ENCODE measurements at places on chromosomes 6 and 20. TPM values are rescaled to one million over a fixed set of nuclear protein-coding genes. Genes with fewer than 3 reads are reported as not detected.

GRIK2 gene
- 15.1 TPM for polyA plus RNA-seq

TRIM31 gene
- polyA plus RNA-seq = not detected

TSPO2 gene
- not detected for polyA plus RNA-seq

PERP gene
- polyA plus RNA-seq = 40.3 TPM

B4GALT5 gene
- polyA plus RNA-seq = 15.8 TPM

ZSCAN9 gene
- 3.0 TPM for polyA plus RNA-seq

FGD2 gene
- polyA plus RNA-seq = not detected

RIPPLY2 gene
- polyA plus RNA-seq = 54.9 TPM

ENPP5 gene
- 295 TPM for polyA plus RNA-seq

GCM1 gene
- polyA plus RNA-seq = 0.48 TPM

SMIM8 gene
- polyA plus RNA-seq = 101 TPM

SLC18B1 gene
- 27.9 TPM for polyA plus RNA-seq

MOXD1 gene
- polyA plus RNA-seq = not detected

ULBP3 gene
- polyA plus RNA-seq = not detected

PRSS35 gene
- not detected for polyA plus RNA-seq

HEBP2 gene
- polyA plus RNA-seq = 43.3 TPM

GNMT gene
- not detected for polyA plus RNA-seq

ZC2HC1B gene
- polyA plus RNA-seq = not detected

WFDC5 gene
- polyA plus RNA-seq = not detected

ABHD16B gene
- not detected for polyA plus RNA-seq

SLC4A11 gene
- polyA plus RNA-seq = 1.2 TPM

FOXF2 gene
- 0.67 TPM for polyA plus RNA-seq

OOEP gene
- not detected for polyA plus RNA-seq

CD83 gene
- polyA plus RNA-seq = 85.1 TPM

GTSF1L gene
- not detected for polyA plus RNA-seq

OR12D3 gene
- not detected for polyA plus RNA-seq

LHFPL5 gene
- not detected for polyA plus RNA-seq

GSTA3 gene
- not detected for polyA plus RNA-seq

MEI4 gene
- polyA plus RNA-seq = 1.1 TPM

CST4 gene
- not detected for polyA plus RNA-seq

ADGB gene
- not detected for polyA plus RNA-seq

DDR1 gene
- polyA plus RNA-seq = 2.1 TPM

PTPRT gene
- 5.5 TPM for polyA plus RNA-seq

NCR2 gene
- polyA plus RNA-seq = not detected

SLC17A2 gene
- not detected for polyA plus RNA-seq

FILIP1 gene
- polyA plus RNA-seq = 2.6 TPM

LAMA2 gene
- polyA plus RNA-seq = 1.2 TPM

IMPG1 gene
- 0.34 TPM for polyA plus RNA-seq

GSTA4 gene
- polyA plus RNA-seq = 151 TPM

BMP2 gene
- polyA plus RNA-seq = 0.79 TPM

MCHR2 gene
- not detected for polyA plus RNA-seq

TUBB2B gene
- 46.3 TPM for polyA plus RNA-seq

EFCAB8 gene
- polyA plus RNA-seq = not detected

WASF1 gene
- polyA plus RNA-seq = 45.5 TPM

FBXL4 gene
- 5.5 TPM for polyA plus RNA-seq

FAM83D gene
- 14.7 TPM for polyA plus RNA-seq

Data from Purkinje cell (primary cell).